Activated CD8-positive, alpha-beta memory T cell treated with anti-CD3 and anti-CD28 coated beads for 1 hour (primary cell): ENCODE measurements at places on chromosomes 2 and 18.

DNA sequence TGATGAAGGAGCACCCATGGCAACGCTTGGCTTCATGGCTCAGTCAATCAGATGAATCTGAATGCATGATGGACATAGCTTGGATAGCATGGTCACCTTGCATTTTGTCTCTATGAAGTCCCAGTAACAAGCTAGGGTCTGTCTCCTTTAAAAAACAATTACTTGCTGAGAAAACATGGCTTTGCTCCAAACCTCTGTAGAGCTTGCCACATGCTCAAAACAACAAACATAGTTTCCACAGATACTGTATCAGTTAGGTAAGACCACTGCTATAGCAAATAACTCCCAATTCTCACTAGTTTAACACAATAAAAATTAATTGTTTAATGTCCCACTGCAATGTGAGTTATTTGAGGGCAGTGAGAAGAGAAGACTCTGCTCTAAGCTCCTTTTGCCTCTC is 401.0 kb downstream of the IRS1 start:
- no peak for DNase-seq

GRCh38 chr2:23106242-23106785 is 278.7 kb upstream of the KLHL29 start:
- no peak for DNase-seq

GRCh38 chr2:6939071-6939470 is 21.9 kb downstream of the RNF144A start:
- DNase-seq = no peak

DNA sequence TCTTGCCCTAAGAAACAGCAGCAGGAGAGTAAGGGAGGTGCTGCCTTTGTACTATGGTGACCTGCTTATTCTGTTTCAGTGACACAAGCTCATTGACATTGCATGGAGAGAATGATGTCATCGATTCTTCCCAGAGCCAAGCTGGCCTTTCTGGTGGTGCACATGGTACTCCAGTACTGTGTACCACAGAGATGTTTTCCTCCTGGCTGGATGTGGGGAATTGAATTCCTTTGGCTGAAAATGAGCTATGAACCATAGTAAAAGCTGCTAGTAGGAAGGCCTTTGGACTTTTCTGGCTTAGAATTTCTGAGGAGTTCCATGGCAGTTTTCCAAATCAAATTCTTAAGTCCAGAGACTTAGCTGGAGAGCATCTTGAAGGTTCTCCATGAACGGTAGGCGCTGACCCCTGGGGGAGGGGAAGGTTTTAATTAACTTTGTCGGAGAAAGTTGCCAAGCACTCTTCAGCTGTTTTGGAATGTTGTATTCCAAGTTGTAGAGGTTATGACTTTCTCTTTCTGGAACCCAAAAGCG is 17.1 kb upstream of the B3GNT2 start:
- no peak for DNase-seq

DNA sequence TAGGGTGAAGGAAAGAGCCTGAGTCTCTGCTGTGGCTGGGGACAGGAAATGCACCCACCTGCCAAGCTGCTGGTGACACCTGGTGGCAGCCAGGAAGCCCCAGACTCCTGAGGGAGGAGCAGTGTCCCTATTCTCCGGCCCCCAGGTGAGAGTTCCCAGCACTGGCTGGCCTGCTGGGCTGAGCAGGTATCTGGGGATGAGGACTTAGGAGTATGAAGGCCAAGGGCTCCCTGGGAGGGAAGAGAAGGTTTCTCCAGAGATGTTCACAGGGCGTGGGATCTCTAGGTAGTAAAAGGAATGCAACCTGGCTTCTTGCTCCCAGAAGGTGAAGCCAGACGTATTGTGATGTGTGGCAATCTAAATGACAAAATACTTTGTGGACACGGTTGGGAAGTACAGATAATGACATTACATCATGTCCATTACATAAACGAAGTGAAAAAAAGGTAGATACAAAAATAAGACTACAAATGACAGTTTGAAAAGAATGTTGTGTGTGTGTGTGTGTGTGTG is 75.8 kb upstream of the SLC1A4 start:
- no peak for DNase-seq

- DNase-seq = no peak
These were observed 39.7 kb upstream of the GRP start for GRCh38 chr18:59180150-59180845.

- DNase-seq = no peak
These were observed 3.7 kb downstream of the HDAC4 start for GRCh38 chr2:239396881-239397681.

DNA sequence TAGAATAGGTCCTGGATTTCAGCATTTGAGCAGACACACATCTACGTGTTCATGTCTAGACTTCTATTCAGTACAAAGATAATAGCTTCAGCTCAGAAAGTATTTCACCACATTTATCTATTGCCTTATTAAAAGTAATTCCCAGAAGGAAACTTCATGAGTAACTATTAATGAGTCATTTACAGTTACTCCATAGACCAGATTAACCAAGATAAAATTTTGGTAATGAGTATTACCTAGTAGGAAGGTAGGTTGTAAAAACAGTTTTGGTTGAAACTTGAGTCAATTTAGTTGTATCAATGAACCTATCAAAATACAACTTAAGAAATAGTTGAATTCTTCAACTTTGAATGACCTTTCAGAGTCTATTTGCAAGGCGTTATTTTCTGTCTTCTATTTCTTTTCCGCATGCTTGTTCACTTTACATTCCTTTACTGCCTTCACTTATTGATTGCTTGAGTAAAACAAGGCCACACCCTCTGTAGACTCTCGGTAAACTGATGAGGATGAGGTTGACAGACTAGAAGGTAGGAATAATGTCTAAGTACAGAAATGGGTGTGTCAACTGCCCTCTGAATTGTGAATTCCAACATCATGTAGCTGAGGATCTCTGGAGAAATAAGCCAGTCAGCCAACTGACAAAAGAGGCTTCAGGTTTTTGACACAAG is 1165.6 kb upstream of the ZEB2 start:
- DNase-seq = no peak

DNA sequence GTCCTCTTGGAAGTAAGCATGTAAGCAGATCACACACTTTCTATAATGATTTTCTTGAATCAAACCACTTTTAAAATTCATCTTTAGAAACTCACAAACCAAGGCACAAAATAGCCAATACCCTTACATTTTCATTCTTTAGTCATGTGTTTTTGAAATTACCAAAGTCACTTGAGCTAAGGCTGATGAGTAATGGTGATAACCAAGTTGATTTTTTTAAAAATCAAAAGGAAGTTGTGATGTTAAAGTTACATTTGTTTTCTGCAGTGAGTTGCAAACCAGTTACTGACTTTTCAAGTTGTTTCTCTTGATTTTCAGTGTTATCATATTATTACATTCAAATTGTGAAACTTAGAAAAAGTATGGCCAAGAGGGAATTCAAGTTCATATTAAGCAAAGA is 21.5 kb upstream of the IL18RAP start:
- DNase-seq = no peak

- DNase-seq = no peak
These were observed 2.5 kb upstream of the EGR4 start for GRCh38 chr2:73295751-73296400.

DNA sequence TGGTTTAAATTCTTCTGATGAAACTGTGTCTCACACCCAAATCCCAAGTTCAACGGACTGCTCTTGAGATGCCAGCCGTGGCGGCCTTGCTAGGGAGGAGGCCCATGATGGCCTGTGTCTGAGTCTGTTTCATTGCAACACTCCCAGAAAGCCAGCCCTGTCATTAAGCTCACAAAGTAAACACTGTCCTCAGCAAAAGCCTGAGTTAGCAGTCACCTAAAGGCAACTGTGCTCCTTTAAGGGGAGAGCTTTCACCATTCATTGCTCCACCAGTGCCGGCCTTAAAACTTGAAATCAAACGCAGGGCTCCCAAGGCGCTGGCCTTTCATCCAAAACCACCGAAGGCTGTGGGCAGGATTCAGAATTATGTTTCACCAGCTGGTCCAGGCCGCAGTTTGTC is 42.5 kb upstream of the PPP1CB start:
- DNase-seq = no peak

- DNase-seq = no peak
These were observed 55.7 kb downstream of the TCF7L1 start for GRCh38 chr2:85188852-85189251.

- DNase-seq = no peak
These were observed 234.0 kb downstream of the BCL2 start for GRCh38 chr18:63085611-63086010.

- no peak for DNase-seq
These were observed 167.5 kb downstream of the AKAIN1 start for GRCh38 chr18:5029592-5029991.

DNA sequence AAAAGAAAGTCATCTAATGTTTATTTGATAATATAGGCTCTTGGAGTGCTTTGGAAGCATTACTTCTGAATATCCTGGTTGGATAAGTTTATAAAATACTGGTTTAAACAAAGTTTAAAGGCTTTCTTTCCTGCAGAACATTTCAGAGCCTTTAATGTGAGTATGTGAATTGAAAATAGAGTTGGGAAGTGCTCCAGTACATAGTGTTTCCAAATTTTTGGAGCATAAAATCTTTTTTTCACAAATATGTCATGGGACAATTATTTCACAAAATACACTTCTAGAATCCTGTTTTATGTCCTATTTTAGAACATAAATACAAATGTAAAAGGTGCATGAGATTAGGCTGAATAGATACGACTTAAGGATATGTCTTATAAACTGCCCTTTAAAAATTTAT is 158.9 kb upstream of the HNRNPA3 start:
- DNase-seq = no peak

GRCh38 chr2:232957657-232958090 is 55.4 kb downstream of the NGEF start:
- no peak for DNase-seq

DNA sequence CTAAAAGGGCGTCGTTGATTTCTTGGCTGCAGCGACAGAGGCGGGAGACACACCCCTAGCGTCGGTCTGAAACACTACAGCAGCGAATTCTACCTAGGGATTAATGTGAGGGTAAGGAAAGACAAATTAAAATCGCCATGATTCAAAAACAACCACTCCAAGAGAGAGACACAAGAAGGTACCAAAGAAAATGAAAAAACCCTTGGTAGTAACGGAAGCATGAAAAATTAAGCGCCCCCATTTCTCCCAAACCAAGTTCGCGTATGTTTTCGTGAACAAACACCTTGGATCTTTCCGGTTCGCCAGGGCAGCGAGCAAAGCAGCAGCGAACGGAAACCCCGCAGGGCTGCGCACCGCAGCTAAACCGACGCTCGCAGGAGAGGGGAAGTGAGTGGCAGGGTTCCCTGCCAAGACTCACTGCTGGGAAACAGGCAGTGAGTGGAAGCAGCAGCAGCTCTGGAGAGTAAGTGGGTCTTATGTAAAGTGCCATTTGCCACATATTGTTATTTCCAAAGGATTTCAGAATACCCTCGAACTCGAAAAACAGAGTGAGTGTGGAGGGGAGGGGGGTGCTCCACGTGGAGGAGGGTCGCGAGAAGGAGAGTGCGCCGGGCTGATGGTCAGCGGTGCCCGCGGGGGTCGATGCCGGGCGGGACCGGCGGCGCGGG is 1.0 kb downstream of the PPP3R1 start:
- DNase-seq = peak; percentile 51

- no peak for DNase-seq
These were observed 192.8 kb upstream of the SALL3 start for GRCh38 chr18:78786776-78787175.

DNA sequence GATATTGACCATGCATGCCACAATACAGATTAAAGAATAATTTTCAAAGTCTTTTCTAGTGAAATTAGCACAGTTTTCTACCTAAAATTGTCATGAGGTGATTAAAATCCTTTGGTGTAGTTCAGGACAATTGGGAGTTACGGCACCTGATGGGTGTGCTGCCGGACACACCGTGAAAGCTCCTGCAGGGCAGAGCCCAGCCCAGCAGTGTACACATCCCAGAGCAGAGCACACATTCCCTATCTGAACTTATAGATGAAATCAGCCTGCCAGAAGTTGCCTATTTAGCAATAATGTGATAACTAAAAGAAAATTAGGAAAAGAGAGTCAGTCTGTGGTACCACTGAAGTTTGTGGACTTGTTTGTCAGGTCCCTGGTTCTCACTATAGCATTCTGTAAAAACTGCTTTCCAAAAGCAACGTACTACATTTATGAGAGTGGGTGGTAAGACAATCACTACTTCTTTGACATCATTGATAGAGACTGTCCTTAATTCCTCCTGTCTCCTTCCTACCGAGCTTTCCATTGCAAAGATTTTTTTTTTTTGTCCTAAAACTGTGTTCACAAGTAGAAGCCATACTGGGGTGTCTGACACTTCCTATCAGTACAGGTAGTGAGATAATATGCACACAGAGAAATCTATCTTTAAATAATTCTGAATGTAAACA is 3.4 kb downstream of the CYTIP start:
- no peak for DNase-seq

GRCh38 chr2:227853204-227853629 is 18.2 kb upstream of the DAW1 start:
- DNase-seq = no peak

DNA sequence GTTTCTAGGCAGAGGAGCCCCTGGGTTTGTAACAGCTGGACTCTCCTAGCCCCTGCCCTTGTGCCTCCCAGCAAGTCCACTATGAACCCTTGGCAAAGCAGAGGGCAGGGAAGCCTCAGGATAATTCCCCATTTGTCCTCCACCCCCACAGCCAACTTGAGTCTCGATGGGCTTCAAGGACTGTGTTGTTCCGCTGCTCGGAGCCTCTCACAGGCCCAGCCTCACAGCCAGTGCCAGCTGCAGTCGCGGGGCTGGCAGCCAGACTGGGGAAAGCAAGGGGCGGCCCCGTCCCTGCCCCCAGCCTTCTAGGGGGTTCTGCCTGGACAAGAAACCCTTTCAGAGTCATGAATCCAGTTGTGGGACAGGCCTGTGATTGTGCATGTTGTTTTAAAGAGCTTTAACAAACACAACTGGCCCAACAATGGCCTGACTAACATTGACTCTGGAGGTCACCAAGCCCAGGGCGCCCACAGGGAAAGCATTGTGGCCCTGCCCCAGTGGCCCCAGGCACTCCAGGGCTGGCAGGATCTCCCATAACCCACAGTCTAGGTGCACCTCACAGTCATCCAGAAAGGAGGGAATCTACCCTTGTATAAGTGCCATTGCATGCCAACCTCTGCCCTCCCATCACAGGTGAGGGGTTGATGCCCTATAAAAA is 71.8 kb upstream of the DAPL1 start:
- no peak for DNase-seq

DNA sequence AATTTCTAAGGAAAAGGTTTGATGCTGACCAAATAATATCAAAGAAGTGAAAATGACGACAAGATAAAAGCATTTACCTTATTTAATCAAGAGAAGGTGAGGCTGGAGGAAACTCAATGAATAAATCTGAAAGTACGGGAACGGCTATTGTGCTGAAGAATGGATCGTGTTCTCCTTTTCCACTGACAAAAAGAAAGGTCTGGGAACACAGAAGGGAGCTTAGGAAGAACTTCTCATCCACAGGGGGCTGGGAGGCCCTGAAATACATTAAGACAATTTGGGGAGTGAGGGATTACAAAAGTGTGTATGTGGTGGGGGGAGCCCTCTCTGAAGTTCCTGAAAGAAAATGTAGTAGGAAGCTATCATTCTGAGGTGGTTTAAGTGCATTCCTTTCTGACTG is 582.3 kb downstream of the SLC4A3 start:
- no peak for DNase-seq

GRCh38 chr2:175737722-175738361 is 264.2 kb downstream of the LNPK start:
- no peak for DNase-seq
